ENCODE measurements at places on chromosomes 12 and 14.
A peak's percentile ranks its signal among the peaks of the same experiment; 100 is the strongest.

DNA sequence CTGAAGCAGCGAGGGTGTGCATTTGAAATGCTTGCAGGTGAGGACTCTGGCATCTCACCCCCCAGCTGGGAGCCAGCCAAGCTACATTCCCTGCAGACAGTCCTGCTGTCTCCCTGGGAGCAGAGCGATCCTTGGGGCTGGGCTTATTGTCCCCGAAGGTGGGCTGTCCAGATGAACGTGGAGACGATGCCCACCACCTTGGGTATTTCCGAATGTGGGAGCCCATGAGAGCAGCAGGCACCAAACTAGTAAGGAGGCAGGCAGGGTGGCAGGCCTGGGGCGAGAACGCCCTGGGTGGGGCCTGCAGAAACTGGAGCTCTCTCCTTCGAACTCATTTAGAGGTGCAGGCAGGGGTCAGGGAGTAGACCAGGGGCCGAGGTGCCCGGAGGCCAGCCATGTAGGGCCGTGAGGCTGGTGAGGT is 18.5 kb downstream of the ZBTB42 start:
- DNase-seq = no peak

- DNase-seq = no peak
These were observed 128.7 kb upstream of the RAP1B start for GRCh38 chr12:68482014-68482413.

- no peak for DNase-seq
These were observed 23.7 kb upstream of the AEBP2 start for GRCh38 chr12:19415563-19415962.

- DNase-seq = peak; percentile 31
These were observed 36.4 kb upstream of the AEBP2 start for GRCh38 chr12:19402743-19403431.

- no peak for DNase-seq
These were observed 1362.8 kb upstream of the SEL1L start for GRCh38 chr14:82896476-82896875.

DNA sequence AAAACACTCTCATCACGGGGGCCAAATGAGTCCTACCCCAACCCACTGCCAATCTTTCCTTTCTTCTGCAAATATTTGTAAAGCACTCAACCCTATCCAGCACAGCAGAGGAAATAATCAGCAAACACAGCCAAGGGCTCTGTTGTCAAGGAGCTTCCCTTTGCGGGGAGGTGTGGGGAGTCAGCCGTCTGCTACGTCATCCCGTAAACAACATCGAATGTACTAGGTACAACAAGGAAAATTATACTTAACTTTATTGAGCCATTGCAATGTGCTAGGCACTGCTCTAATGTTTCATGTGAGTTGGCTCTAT is 22.8 kb downstream of the TMEM63C start:
- DNase-seq = no peak

- no peak for DNase-seq
These were observed 41.0 kb upstream of the KCNJ8 start for GRCh38 chr12:21815306-21816062.

DNA sequence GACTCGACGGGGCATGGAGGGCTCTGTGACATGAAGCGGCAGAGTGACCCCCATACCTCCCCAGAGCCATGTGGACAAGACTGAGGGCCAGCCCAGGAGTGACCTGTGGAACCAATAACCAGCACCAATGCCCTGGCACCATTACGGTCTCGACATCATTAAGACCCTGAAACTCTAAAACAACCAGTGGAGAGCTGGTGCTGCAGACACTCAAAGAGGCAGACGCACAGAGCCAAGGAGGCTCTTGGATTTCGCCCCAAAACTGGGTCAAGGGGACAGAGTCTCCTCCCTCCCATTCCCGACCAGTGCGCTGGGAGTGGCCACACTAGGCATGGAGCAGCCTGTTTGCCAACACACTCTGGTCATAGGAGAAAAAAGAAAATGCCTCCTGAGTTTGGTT is 41.6 kb upstream of the VASH1 start:
- no peak for DNase-seq

DNA sequence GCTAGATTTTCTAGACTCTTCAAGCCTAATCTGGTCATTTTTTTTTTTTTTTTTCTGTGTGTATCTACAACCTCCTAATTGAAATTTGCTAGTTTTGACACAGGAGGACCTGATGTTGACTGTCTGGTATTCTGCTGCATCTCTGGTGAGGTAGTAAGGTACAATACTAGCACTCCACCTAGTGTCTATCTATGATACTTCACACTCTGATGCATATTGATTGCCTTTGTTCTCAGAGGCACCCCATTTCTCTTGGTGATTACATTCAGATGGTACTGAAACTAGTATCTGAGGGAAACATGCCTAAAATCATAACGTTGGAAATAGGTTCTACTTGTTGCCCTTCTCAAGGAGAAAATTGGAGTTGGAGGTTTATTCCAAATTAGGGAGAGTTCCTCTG is 930.5 kb upstream of the NOVA1 start:
- no peak for DNase-seq

GRCh38 chr14:71235875-71236274 is 328.6 kb downstream of the PCNX1 start:
- no peak for DNase-seq

Data from non-pigmented ciliary epithelial cell (primary cell).